ENCODE measurements at places on chromosomes 7 and 10. TPM values are rescaled to one million over a fixed set of nuclear protein-coding genes. Genes with fewer than 3 reads are reported as not detected.

PITX3 gene
- 1.8 TPM for total RNA-seq

RBP3 gene
- total RNA-seq: not detected

CD36 gene
- total RNA-seq: 1,230 TPM

GBF1 gene
- total RNA-seq: 44.0 TPM

PLXNA4 gene
- total RNA-seq: 17.6 TPM

FEZF1 gene
- not detected for total RNA-seq

C10orf62 gene
- 0.97 TPM for total RNA-seq

CABCOCO1 gene
- total RNA-seq: not detected

ELMO1 gene
- total RNA-seq: 13.8 TPM

POT1 gene
- 12.1 TPM for total RNA-seq

RBM20 gene
- total RNA-seq: 103 TPM

FRMPD2 gene
- not detected for total RNA-seq

CRTAC1 gene
- 1.5 TPM for total RNA-seq

- DNase-seq: no peak
These were observed 2.8 kb upstream of the DENND11 start for GRCh38 chr7:141704741-141705140.

- no peak for DNase-seq
These were observed 421.5 kb downstream of the GPAM start for GRCh38 chr10:111762114-111762513.

- DNase-seq: no peak
These were observed 44.1 kb downstream of the VSTM4 start for GRCh38 chr10:49071160-49071761.

GRCh38 chr10:27822301-27822700 lies 76.7 kb upstream of the MKX start:
- no peak for DNase-seq

- DNase-seq: no peak
These were observed 266.8 kb upstream of the STEAP1 start for GRCh38 chr7:89887489-89887888.

GRCh38 chr10:3636356-3637181 lies 148.4 kb downstream of the KLF6 start:
- no peak for DNase-seq

GRCh38 chr7:43465581-43466554 lies 117.0 kb upstream of the STK17A start:
- no peak for DNase-seq

DNA sequence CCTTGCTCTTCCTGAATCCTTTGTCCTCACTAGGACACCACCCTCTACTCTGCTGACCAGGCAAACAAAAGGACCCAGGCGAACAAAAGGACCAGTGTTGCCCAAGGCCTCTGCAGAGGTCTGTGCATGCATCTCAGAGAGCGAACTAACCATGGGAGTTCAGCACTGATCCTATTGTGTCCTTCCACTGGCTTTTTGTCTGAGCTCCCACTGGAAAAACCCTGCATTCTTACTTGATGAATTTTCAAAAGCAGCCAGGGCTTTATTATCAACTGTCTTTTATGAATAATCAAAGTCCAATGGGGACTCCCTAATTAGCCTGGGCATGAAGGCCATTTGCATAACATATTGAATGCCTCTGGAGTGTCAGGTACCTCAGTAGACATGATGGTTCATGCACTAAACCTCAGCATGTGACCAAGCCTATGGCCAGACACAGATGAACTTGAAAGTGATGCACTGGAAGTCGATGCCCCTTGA lies 140.6 kb downstream of the KCNMA1 start:
- no peak for DNase-seq

GRCh38 chr7:16554518-16555236 lies 28.1 kb downstream of the LRRC72 start:
- DNase-seq: no peak

DNA sequence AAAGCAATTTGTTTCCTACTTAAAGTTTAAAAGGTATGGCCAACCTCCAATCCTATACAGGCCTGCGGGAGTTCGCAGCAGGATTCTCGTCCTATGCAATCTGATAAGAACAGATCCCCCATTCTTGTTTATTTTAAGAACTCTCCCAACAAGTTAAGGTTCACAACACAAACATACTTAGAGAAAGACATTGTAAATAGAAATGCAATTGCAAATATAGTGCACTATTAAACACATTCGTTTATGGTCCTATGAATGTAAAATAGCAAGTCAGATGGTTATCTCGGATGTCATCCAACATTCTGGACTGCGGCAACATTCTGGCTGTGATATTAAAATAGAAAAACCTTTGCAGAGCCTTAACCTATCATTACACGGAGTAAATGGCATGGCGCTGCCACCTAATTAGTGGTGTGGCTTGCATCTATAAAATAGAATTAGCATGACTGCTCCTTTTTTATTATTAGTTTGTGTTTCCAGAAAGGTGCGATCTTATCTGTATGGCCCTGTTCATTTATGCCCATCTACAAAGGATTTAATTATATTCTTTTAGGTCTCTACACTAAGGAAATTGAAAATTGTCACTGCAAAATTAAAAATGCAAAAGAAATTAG lies 37.0 kb downstream of the BEND7 start:
- no peak for DNase-seq

DNA sequence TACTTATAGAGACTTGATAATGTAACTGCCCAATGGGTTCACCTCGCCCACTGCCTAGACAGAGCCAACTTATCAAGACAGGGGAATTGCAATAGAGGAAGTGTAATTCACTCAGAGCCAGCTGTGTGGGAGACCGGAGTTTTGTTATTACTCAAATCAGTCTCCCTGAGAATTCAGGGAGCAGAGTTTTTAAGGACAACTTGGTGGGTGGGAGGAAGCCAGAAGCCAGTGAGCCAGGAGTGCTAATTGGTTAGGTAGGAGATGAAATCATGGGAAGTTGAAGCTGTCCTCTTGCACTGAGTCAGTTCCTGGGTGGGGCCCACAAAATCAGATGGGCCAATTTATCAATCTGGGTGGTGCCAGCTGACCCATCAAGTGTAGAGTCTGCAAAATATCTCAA lies 20.1 kb upstream of the C7orf33 start:
- DNase-seq: no peak

GRCh38 chr7:99121496-99122021 lies 22.3 kb downstream of the SMURF1 start:
- DNase-seq: no peak

DNA sequence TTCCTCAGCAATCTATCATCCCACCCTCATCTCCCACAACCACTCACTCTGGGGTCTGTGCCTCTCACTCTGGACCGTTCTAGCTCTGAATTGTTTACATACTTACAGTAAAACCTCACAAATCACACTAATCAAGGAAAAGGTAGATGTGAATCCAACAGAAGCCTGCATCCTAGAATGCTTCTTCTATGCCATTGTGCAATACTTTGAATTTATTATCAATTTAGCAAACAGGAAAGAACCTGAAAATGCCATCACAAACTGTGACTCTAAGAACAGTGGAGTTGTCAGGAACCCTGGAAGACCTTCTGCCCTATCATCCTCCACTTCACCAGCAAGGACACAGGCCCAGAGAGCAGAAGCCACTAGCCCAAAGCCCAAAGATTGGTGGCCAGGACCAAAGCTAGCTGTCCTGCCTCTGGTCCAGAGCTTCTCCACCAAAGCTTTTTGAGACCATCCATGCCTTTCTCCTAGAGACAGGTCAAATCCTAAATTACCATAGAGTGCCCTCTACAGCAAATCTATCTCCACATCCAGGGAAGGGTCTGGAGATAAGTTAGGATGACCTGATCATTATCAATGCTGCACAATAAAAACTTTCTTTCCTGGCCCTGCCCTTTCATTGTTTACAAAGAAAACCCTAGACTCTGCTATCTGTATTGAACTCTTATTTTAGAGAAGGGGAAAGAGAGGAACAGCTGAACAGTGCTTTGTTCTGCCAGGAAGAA lies 2.4 kb downstream of the SORBS1 start:
- DNase-seq: no peak

GRCh38 chr10:70038923-70039322 lies 13.7 kb upstream of the MACROH2A2 start:
- DNase-seq: no peak

- DNase-seq: no peak
These were observed 30.0 kb downstream of the TSPAN15 start for GRCh38 chr10:69481305-69481704.

DNA sequence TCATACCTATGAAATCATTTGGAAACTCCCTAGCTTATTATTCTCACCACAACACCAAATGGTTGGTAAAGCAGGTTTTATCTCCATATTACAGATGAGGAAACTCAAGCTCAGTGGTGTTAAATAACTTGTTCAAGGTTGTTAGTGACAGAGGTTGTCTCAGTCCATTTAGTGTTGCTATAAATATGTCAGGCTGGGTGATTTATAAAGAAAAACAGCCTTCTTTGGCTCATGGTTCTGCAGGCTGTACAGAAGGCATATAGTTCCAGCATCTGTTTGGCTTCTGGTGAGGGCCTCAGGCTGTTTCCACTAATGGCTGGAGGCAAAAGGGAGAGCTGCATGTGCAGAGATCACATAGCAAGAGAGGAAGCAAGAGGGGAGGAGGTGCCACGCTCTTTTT lies 96.6 kb downstream of the ZNF438 start:
- DNase-seq: no peak

GRCh38 chr7:16989811-16990413 lies 108.1 kb upstream of the AGR3 start:
- peak; percentile 60 for DNase-seq

DNA sequence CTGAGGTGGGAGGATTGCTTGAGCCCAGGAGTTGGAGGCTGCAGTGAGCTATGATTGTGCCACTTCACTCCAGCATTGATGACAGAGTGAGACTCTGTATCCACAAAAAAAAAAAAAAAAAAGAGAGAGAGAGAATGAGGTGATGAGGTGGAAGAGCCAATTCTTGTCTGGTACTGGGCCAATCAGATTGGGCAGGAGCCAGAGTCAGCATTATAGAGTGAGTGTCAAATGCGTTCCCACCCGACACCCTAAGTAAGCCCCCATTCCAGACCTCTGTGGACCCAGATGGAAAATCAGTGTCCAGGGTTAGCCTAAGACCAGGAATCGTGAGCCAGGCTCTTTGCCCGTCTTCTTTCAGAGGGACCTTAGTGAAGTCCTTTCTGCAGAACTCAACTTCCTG lies 83.9 kb downstream of the WIPF3 start:
- DNase-seq: no peak

- peak; percentile 77 for DNase-seq
These were observed 134.3 kb upstream of the PDE1C start for GRCh38 chr7:32204361-32205018.

DNA sequence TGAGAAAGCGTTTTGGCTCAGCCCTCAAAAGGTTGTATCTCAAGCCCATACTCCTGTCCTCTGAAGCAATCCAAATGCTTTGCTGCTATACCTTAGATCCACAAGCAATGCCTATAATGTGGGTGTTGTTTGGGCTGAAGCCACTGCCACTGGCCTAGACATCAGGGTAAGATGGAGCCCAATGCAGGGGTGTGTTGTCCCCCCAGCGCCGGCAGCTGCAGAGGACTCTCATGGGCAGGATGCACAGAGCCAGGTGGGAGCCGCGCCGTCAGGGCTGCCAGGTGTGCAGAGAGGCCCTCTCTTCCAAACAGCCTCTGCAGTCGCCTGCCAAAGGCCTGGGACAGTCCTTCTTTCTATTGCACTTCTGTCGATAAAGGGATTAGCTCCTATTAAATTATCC lies 205.2 kb upstream of the SHH start:
- no peak for DNase-seq

GRCh38 chr7:48728799-48729198 lies 195.5 kb upstream of the CDC14C start:
- DNase-seq: no peak
